ENCODE measurements at places on chromosomes 12 and 14.

GRCh38 chr14:74081491-74081890 is 2.8 kb downstream of the ALDH6A1 start:
- no peak for DNase-seq

GRCh38 chr14:68652433-68652690 is 140.5 kb downstream of the ZFP36L1 start:
- DNase-seq = no peak

- DNase-seq = peak; percentile 43
Measured at GRCh38 chr12:54032627-54033100, at the start of gene HOXC5. TSS of gene HOXC5 (plus strand) at chr12:54033050. CDS start at chr12:54033123, 73 bp downstream.

DNA sequence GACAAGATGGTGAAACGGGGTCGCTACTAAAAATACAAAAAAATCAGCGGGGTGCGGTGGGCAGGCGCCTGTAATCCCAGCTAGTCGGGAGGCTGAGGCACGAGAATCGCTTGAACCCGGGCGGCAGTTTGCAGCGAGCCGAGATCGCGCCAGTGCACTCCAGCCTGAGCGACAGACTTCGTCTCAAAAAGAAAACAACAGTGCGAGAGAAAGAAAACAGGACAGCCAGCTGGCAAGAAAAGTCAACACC is 633 bp upstream of the RNU4-2 start:
- DNase-seq = no peak

GRCh38 chr12:94831081-94831751 is 172.3 kb downstream of the NDUFA12 start:
- no peak for DNase-seq

DNA sequence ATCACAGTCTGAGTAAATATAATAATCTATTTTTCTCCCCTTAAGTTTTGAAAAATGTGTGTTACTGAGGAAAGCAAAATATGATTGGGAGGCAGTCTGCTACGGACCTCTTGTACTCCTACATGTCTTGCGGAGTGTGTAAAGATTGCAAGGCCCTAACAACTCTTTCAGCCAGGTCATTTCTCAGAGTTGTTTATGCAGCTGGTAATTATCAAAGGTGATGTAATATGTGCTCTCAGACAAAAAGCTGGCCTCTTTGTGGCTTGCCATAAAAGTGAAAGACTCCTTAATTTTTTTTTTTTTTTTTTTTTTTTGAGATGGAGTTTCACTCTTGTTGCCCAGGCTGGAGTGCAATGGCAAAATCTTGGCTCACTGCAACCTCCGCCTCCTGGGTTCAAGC is 40.5 kb upstream of the MON2 start:
- DNase-seq = no peak

GRCh38 chr12:57554453-57554852 is 4.6 kb downstream of the KIF5A start:
- no peak for DNase-seq

DNA sequence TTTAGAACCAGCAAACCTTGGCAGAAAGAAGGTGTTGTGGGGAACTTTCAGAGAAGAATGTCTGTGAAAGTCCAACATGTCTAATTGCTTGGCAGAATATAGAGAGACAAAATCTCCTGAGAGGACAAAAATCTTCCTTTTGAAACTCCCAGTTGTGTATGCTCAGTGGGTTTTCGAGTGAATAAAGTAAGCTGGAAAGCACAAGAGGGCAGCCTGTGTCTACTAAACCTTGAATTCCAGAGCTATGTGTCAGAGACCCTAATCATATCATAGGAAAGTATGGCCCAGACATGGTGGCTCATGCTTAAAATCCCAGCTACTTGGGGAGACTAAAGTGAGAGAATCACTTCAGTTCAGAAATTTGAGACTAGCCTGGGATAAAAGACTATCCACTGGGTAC is 661.2 kb downstream of the SLC16A7 start:
- no peak for DNase-seq

GRCh38 chr12:89326239-89327040 is 25.9 kb downstream of the DUSP6 start:
- no peak for DNase-seq

DNA sequence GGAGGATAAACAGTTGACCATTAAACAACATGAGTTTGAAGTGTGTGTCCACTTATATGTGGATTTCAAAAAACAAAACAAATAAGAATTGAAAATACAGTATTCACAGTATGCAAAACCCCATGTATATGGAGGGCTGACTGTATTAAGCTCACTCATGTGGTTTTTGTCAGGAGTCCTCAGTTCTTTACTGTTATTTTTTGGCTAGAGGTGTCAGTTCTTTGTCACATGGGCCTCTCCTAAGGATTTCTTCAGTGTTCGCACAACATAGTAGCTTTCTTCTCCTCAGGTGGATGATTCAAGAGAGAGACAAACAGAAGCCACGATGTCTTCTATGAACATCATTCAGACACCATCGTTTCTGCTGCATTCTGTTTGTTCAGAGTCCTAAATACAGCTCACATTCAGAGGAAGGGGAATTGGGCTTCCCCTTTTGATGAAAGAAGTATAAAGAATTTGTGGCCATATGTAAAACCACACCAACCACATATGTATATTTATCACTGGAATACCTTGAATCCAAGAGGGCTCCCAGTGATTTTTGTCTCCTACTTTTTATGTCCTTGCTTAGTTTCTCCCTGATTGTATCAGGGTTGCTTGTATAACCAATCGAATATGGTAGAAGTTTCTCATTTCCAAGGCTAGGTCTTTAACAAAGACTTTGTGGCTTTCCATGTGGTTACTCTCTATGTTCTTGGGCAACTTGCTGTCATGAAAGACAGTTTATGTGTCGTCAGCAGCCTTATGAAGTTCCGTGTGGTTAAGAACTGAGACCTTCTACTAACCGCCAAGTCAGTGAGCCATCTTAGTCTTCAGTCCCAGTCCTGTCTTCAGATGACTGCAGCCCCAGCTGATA is 18.9 kb downstream of the MNAT1 start:
- DNase-seq = peak; percentile 11

- DNase-seq = no peak
Measured at GRCh38 chr14:77069551-77069950, 28.5 kb upstream of the CIPC start.

DNA sequence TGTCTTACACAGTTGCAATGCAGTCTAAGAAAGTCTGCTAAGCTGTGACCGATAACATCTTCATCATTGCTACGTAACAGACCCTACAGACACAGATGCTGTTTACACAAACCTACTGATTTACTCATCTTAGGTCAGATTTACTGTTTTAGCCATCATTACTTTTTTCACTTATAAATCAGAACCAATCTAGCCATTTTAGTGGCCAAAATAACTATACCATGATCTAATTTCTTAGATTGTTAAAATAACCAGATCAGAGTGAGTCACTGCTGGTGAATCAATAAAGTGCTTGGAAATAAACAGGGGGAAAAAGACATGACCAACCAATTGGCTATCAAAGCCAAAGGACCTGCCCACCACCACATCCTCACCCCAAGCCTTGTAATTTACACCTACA is 57.0 kb upstream of the FOXN3 start:
- no peak for DNase-seq

DNA sequence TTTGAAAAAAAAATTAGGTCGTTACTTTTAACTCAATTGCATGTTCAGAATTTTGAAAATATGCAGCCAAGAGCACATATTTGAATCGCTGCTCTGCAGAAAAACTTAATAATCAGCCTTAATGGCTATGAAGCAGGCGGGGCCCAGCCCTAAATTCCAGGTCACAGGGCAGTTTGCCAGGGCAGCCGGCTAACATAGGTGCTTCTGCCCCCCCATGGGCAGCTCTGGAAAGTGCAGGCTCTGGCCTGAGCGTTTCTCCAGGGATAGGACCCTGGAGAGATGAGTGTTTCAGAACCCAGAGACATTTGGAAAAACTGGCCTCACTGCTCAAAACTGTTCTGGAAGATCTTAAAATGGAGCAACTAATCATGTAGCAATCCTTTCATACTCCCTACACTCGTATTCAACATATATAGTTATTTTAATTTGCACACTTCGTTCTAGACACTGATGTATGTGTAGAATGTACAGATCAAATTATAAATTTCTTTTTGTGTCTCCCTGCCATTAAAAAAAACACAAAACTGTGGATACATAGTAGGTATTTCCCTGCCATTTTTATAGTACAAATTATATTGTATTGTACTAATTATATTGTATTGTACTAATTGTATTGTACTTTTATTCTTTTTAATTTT is 26.0 kb upstream of the PTGR2 start:
- DNase-seq = peak; percentile 76

- DNase-seq = no peak
Measured at GRCh38 chr12:56017181-56017580, 3.7 kb upstream of the IKZF4 start.

GRCh38 chr14:60266021-60266937 is 17.3 kb downstream of the PPM1A start:
- no peak for DNase-seq

DNA sequence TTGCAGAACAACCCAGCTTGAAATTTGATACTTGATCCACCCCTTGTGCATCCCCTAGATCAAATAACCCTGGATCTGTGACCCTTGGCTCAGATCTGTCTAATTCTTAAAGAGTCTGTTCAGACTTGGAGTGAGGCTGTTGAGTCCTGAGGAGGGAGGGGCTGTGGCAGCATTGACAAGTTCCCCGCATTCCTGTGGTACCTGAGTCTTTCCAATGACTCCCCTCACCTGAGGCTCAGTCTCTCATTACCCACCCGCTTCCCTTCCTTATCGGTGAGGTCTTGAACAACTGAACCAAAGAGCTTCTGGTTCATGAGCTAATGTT is 16.1 kb upstream of the HDAC7 start:
- no peak for DNase-seq

DNA sequence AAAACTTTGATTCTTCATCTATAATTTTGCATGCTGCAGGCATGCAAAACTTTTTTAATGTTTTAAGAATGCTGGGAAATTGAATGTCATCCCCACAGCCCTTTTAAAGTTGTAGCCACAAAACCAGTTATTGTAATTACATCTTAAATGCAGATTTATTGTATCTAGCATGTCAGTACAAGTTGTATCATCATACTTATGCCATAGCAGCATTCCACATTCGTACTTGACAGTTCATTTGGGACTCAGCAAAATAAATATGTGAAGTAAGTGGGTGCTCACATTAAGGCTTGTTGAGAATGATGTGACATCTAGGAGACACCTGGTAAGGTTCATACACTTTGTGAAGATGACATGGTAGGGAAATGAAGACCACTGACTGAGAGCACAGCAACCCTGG is 44.0 kb upstream of the GZMB start:
- no peak for DNase-seq

DNA sequence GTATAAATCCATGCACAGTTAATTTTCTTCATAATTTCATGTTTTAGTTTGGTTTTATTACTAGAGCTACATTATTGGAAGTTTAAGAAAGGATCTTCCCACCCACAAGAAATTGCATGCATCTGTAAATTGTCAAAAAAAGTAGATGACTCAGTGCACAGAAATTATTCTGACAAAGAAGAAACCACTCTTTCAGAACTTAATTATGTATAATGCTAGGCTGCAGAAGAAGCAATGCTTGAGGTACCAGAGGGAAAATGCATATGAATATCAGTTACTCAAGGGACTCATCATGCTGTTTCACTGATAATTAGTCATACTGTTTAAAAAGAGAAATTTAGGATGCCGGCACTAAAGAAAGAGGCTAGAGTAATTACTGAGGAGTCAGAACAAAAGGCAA is 147.0 kb downstream of the SLC16A7 start:
- no peak for DNase-seq

DNA sequence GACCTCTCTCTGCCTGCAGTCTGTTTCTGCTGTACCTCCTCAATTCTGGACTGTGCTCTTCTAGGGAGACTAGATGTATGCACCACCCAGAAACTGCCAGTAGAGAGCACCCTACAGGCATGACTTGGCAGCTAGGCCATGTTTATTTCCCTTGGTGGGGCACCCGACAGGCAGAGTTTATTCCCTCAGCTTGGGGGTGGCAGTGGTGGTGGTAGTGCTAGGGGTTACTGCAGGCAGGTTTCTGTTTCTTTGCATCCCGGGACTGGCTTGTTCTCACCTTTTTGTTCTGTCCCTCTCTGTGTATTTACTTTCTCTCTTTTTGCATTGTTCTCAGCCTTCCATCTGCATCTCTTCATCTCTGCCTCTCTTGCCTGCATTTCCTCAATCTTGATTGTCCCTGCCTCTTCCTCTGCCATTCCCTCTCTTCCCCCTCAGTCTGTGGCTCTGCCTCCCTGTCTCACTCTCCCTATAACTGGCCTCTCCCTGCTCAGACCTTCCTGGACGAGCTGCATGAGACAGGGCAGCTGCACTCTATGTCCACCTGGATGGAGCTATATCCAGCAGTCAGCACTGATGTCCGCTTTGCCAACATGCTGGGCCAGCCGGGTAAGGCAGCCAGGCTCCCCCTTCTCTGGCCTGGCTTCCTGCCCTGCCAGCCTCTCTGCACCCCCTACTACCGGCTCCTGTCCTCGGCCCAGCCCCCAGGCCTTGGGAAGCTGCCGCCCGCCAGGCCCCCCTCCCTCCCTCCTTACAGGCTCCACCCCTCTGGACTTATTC is 13.8 kb downstream of the PRPF40B start:
- DNase-seq = peak; percentile 35

GRCh38 chr14:57573173-57573572 is 79.5 kb upstream of the CCDC198 start:
- no peak for DNase-seq

All from activated CD4-positive, alpha-beta T cell treated with anti-CD3 and anti-CD28 coated beads for 1 hour (primary cell).